DMS153 (cell line): ENCODE measurements at places on chromosomes 13 and 19.

DNA sequence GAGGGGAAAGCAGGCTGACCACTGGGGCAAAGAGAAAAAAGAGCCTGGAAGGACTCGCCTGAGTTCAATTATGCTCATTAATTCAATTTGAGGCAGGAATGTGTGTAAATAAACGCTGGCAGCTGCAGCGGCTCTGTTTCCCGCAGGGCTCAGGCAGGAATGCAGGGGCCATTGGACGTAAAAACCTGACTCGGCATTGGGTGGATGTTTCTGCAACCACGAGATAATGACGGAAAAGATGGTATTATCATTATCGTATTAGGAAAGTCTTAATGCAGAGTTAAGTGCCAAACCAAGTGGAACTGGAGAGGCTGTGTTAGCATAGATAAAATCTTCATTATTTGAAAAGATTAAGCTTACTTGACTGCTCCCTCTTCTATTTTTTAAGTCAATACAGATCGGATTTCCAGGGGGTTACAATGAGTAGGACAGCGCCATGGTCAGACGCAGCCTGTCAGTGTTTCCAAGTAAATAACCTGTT is 169.8 kb downstream of the SHISA2 start:
- DNase-seq = peak; percentile 41

DNA sequence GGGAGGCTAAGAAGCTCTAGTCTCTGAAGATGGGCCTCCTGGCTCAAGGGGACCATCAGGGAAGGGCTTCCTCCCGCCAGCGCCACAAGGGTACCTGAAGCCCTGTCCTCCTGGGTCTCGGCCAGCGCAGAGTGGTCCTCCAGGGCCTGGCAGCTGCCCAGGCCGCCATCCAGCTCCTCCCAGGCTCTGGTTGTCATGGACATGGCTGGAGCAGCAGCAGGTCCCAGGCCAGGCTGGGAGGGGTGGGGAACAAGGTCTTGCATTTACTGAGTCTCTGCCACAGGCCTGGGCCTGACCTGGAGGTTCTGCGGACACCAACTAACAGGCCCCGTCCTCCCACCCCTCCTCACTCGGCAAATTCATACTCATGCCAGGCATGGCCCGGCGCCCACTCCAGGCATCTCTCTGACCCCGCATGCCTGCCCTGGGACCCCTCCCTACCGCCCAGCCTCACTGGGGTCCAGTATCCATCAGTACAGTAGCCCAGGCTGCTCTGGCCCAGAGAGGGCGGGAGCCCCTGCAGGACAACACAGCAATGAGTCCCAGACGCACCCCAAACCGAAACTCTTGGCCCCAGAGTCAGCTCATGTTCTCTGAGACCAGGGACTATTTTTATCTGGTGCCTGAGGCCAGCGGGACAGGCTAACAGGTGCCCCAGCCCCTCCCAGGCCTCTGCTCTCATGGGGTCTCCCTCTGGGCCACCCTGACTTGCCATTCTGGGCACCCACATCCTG is 938 bp downstream of the JSRP1 start:
- DNase-seq = no peak

DNA sequence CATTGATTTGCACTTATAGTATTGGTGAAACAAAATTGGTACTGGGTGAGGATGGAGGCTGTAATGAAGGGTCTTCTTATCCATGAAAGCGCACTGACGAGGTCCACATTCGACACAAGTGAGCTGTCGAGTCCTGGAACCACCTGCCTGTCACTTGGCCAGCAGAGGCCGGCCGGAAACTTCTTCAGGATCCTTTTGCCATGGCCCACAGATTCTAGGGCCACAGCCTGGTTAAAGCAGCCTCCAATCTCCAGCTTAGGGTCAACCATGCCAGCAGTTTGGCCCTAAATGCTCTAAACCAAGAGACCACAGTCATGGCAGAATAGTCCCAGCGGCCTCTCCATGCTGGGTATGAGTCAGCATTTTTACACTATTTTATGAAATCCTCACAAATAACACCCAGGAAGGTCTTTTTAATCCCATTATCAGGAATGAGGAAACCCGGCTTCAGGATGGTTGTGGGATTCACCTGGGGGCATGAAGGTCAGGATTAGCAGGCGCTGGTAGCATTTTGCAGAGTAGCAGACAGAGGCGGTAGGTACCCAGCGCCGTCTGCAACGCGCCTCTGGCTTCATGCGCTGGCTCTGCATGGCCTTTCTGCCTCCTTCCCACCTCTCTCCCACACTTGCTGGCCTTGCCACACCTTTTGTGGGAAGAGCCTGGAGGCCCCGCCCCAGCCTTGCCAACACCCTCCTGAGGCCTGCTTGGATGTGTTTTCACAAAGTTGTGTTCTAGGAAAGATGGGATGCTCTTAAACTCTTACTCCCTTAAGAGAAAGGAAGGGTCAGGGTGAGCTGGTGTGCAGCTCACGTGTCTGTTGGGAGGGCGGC is 15.2 kb downstream of the GAS6 start:
- DNase-seq = no peak

DNA sequence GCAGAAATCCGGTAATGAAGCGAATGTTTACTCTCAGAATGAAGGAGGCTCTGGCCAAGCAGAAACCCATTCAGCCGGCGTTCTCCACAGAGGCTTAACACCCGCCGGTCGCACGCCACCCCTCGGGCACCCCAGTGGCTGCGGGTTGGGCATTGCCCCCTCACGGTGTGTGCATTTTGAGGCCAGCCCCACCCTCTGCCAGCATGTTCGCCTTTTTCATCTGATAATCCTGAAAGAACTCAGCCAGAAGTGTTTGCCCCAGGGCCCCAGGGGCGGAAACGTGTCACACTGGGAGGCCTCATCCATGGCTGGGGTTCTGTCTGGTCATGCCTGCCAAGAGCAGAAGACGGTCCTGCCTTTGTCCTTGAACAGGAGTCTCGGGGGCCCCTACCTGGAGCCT is 34.2 kb downstream of the COMP start:
- peak; percentile 69 for DNase-seq

- no peak for DNase-seq
Observed at GRCh38 chr13:97512732-97513131, 78.8 kb downstream of the RAP2A start.

DNA sequence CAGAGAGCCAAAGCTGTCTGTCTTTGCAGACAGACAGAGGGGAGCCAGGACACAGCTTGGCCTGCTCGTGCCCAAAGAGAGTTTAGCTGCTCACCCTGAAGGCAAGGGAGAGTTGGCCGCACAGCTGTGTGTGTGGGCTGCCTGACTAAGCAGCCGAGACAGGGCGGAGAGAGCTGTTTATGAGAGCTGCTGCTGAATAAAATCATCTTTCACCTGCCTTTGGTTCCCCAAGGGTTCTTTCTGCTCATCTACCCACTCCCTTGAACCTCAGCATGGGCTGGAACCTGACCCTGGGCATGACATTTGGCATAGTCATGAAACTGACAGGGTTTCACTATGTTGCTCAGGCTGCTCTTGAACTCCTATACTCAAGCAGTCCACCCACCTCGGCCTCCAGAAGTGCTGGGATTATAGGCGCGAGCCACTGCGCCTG is 98.2 kb downstream of the RBM26 start:
- no peak for DNase-seq

- no peak for DNase-seq
Observed at GRCh38 chr19:17522988-17523872, 11.8 kb downstream of the PGLS start.

DNA sequence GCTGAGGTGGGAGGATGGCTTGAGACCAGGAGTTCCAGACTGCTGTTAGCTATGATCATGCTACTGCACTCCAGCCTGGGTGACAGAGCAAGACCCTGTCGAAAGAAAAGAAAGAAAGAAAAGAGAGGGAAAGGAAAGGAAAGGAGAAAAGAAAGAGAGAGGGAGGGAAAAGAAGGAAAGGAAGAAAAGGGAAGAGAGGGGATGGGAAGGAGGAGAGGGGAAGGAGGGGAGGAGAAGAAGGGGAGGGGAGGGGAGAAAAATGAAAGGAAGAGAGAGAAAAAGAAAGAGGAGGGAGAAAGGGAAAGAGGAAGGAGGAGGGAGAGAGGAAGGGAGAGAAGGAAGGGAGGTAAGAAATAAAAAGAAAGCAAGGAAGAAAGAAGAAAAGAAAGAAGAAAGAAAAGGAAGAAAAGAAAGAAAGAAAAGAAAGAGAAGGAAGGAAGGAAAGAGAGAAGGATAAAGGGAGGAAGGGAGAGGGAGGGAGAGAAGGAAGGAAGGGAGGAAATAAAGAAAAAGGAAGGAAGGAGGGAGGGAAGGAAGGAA is 44.1 kb downstream of the INSR start:
- DNase-seq = no peak

GRCh38 chr19:58328999-58329398 is 2.2 kb downstream of the ZSCAN22 start:
- no peak for DNase-seq

DNA sequence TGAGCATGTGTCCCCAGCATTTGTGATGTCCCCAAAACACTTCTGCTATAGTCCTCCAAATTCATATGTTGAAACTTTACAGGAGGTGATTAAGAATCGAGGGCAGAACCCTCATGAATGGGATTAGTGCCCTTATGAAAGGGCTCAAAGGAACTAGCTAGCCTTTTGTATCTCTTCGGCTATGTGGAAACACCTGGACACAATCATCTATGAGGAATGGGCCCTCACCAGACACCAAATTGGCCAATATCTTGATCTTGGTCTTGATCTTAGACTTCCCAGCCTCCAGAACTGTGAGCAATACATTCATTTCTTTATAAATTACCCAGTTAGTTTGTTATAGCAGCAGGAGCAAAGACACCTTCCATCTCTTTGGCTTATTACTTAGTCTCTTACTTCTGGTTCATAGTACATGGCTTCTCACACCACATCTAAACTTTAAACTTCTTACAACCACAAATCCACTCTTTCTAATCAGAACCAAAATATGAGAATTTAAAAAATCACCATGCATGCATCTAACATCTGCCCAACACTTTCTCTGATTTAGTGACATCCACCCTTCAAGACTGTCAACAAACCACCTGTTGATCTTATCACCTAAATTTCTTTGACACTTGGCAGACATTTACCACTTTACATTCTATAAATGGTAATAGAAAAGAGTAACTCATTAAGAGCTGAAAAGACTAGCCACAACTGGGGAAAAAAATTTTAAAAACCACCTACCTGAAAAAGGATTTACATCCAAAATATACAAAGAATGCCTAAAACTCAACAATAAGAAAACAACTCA is 6.7 kb upstream of the SERPINE3 start:
- no peak for DNase-seq

DNA sequence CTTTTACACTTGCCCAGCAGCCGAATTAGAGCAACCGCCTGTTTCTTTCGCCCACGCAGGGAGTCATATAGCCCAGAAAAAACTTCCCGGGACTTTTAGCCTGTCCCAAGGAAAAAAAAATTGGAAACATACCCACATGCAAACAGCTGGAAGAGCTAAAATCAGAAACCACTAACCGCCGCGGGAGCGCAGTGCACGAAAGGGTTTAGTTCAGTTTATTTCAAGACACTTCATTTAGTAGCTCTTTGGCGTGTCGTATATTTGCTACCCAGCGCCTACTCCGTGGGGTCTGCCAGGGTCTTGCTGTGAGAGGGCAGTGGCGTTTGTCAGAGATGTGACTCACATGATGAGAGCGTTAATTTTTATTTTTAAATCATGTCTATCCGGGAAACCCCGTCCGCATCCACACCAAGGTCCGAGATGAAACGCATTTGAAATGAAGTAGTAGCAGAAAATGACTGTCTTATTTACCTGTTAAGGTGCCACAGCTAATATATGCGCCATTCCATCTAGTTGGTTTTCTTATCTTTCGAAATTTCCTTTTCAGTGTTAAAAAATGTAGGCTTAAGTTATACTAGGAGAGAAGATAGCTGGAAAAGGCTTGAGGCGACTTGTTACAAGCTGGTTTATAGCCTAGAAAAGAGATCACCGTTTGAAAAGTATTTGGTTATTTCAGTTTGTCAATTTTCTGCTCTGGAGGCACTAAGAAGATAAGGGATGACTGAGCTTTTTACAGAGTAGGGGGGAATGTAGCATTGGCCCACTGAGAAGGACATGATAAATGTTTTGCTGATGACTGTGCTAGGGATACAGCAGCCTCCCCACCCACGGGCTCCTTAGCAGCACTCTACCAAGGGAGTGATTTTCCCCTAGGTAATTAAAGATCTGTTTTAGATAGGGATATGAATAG is 1.7 kb downstream of the KLF5 start:
- no peak for DNase-seq

DNA sequence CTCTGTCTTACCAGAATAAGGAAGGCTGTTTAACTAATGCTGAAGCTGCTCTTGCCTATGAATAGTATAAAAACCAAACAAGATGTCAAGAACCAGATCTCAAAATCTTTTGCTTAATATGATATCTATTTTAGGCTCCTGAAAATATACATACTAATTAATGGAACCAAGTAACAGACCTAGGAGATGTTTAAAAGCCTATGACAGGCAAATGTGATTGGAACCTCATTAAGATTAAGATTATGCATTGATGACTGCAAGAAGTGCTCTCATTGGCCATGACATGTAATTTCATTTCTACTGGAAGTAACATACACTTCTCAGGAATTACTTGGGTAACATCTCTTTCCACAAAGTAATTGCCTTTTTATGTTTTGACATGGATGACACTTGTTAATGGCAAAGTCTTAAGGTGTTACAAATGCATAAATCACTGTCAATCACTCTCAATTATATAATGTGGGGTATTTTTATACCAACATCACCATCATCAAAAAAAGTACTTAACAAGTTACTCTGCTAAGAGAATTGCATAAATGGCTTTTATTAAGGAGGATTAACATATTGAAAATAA is 326.9 kb upstream of the MIR17HG start:
- DNase-seq = no peak

GRCh38 chr13:22800526-22801401 is 380.0 kb upstream of the SGCG start:
- no peak for DNase-seq

- DNase-seq = no peak
Observed at GRCh38 chr13:75764926-75765310, 128.8 kb downstream of the LMO7 start.

- no peak for DNase-seq
Observed at GRCh38 chr13:80921971-80922370, 581.0 kb upstream of the SPRY2 start.

GRCh38 chr13:91946498-91947070 is 548.2 kb downstream of the GPC5 start:
- peak; percentile 40 for DNase-seq

DNA sequence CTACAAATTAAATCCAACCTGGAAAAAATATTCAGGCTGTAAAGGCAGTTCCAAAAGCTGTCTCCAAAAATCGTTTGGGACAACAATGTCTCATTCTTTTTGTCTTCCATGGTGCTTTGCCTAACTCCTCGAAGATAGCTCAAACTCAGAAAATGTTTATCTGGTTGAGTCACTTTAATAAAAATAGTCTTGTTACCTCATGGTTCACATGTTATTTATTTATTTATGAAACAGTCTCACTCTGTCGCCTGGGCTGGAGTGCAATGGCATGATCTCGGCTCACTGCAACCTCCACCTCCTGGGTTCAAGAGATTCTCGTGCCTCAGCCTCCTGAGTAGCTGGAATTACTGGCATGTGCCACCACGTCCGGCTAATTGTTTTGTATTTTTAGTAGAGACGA is 4.9 kb upstream of the BRD4 start:
- no peak for DNase-seq

DNA sequence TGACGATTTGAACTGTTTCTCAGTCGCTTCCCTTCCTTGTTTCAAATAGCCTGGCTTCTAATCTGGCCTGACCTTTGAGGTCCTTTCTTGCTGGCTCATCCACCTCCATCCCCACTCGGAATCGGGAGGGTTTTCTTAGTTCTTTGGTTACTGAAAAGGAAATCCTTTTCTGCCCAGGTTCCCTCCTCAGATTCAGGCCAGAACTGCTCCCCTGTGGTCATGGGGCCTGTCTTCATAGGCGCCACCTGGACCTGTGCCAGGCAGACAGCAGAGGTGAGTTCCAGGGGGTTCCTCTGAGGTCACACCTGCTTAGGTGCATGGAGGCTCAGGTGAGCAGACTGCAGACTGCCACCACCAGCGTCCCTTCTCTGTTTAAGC is 62.4 kb downstream of the AKAP11 start:
- peak; percentile 45 for DNase-seq
